Stimulated activated CD8-positive, alpha-beta memory T cell treated with anti-CD3 and anti-CD28 coated beads, Interleukin-7, amount 100 ng/mL, for 1 hour (primary cell): ENCODE measurements at places on chromosomes 16 and 17.

GRCh38 chr16:22318690-22319358, 21.6 kb downstream of the POLR3E start:
- DNase-seq: peak; percentile 31

GRCh38 chr17:49527927-49528651, 33.0 kb downstream of the NGFR start:
- DNase-seq: no peak

GRCh38 chr17:72602517-72603419, 481.9 kb downstream of the SOX9 start:
- no peak for DNase-seq

GRCh38 chr17:77418609-77419008, 277.8 kb downstream of the SEC14L1 start:
- DNase-seq: no peak

DNA sequence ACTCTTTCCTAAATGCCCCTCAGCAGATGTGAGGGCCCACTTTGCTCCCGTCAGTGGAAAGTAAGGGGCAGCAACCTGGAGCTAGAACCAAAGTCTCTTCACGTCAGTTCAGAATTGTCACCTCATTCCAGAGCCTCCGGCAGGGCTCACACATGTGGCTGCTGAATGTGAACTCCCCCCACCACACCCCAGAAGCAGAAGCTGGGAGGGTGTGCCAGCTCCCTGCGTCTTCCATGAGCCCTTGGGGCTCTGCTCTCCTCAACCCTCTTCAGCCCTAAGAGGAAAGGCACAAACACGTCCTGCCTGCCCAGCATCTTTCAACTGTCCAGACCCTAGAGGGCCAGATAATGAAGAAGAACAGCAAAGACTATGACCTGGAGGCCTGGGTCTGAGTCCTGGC, 105.3 kb downstream of the SALL1 start:
- DNase-seq: no peak

DNA sequence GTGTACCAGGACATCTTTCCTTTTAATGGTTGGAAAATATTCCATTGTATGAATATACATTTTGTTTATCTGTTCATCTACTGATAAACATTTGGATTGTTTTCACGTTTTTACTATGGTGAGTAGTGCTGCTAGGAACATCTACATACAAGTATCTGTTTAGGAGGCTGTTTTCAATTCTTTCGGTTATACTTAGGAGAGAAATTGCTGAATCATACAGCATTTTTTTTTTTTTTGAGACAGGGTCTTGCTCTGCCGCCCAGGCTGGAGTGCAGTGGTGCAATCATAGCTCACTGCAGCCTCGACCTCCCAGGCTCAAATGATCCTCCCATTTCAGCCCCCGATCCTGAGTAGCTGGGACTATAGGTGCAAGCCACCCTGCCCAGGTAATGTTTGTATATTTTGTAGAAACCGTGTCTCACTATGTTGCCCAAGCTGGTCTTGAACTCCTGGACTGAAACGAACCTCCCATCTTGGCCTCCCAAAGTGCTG, 122.9 kb downstream of the CRLF3 start:
- no peak for DNase-seq

DNA sequence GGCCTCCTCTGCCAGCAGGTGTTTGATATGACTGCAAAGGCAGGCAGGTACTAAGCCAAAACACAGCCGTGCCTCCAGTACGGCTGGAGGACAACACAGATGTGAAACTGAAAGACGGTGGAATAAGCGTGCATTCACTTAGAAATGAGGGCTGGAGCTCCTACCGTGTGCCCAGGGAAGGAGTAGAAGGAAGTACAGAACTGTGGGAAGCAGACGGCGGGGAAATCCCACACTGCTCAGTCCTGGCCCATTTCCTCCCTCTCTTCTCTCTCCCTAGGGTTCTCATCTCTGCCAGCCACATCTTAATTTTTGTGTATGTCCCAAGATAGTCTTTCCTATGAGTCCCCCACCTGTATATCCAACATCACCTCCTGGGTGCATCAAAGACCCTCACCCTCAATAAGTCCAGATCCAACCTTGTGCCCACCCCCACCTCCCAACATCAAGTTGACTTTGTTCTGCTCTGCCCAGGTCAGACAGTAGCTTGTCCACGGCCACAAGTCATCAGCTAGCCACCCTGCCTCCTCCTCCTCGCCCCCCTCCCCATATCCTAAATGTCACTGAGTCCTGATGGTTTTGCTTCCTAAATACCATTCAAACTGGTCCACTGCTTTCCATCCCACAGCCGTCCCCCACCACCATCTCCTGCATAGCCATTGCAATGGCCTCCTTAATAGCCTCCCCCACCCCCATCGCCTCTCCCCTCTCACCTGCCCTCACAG, 77.1 kb upstream of the RPL38 start:
- no peak for DNase-seq

DNA sequence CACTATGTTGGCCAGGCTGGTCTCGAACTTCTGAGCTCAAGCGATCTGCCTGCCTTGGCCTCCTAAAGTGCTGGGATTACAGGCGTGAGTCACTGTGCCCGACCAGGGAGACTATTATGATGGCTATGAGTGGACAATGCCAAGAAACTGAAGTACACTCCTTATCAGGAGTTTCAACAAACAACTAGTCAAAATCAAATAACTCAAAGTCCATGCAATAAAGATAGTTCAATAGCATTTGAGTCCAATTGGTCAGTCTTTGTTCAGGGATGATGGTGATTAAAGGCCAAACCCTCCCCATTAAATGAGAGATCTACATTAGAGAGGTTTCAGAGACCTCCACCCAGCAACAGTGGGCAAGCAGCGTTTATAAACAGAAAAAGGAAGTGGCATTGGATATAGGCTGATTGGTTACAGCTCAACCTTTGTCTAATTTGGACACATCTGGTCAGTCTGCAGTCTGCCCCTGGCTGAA, 8.0 kb downstream of the CHST5 start:
- DNase-seq: no peak

DNA sequence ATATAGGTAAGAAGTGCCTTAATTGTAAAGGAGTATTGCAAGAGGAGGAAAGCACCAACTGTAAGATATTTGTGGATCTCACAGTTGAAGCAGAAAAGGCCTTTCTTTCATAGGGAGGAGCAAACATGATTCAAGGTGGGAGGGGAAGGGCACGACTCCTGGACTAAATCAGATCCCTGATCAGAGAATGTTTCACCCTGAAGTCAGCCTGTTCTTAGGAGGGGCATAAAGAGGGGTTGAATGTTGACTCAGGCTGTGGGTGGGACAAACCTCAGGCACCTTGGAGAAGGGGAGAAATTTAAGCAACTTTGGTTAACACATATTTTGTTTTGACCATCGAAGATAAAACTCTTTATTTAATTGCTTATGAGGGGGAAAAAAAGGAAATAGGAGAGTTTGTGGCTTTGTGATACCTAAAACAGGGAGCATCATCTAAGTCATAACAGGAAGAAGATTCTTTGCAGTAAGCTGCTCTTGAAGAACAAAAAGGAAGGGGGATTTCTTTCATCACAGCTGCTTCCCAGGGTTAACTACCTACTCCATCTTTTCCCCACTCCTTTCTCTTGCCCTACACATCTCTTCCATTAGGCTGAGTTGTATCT, 158.6 kb upstream of the ZNF267 start:
- no peak for DNase-seq

DNA sequence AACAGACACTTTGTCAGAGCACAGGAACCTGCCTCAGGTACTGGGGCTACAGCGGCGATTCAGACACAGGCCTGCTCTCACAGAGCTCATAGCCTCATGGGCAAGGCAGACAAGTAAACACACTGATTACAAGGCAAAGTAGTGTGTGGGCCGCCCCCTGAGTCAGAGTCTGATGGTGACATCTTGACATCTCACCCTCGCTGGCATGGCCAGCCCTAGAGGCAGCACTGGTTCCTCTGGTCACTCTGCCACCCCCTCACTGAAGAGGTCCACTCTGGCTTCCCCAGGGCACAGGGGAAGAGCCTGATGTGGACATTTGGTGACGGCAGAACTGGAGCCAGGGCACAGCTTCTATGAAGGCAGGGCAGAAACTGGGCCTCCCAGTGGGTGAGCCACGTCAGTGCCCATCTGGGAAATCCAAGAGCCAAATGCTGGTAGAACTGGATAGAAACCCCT, 32.9 kb upstream of the TOB1 start:
- no peak for DNase-seq

DNA sequence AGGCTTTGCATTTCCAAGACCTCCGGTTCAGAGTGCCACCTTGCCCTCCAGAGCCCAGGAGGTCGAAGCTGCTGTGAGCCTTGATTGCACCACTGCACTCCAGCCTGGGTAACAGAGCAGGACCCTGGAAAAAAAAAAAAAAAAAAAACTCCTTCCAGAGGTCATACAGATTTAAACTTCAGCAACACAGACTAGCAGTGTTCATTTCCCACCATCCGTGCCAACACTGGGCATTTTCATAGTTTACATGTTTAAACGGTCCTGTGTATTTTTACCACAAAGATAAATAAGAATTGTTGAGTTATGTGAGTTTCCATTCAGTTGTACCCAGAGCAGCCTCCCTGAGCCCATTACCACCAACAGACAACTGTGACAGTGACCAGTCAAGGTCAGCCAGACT, 50.4 kb downstream of the ZDHHC7 start:
- DNase-seq: no peak

- DNase-seq: no peak
Observed at GRCh38 chr17:61444831-61445230, 7.4 kb upstream of the TBX4 start.

GRCh38 chr17:63550817-63551639, 751 bp downstream of the DCAF7 start:
- no peak for DNase-seq

DNA sequence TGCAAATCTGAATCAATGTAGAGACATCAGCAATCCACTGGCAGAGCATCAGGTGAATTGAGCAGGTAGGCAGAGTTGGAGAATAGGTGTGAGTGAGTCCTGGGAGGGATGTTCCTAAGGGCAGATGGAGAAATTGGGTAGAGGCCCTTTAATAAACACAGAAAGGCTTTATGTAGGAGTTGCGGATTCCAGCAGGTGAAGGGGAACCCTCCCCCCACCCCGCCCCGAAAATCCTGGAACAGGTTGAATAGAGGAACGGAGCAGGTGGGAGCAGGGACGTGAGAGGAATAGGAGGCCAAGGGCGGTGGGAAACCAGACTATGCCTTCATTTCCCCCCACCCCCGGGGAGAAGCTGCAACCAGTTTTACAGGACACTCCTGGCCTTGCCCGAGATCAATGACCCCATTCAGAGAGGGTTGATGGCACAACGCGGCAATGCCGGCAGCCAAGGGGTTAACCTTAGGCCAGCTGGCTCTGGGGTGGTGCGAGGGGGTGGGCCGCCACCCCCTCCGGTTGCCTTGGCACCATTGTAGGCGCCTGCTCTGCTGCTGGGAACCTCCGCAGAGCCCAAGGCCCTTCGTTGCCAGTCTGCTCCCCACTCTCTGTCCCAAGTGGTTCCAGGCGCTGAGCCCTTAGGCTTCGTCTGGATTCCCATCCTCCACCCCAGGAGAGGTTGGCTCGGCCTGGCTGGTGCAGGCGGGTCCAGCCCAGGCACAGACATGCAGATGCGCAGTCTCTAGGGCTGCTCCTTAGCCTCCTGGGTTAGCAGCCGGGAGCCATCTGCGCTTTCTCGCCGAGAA, 814 bp upstream of the RUNDC3A start:
- DNase-seq: no peak

DNA sequence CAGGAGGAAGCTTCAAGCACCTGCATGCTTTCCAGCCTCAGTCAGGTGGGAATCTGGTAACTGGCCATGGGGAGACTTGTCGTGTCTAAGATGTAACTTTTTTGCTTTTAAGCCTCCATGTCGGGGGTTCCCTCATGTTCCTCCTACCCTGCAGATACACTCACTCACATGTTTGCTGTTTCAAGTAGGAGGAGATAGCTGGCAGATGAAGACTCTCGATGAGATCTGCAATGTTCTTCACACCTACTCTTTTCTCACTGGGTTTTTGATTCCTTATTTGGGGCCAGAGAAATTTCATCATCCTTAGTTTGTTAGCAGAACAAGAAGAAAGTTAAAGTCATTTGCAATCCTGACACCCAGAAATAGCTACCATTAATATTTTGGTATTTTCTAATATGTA, 24.7 kb downstream of the UTP4 start:
- DNase-seq: no peak

DNA sequence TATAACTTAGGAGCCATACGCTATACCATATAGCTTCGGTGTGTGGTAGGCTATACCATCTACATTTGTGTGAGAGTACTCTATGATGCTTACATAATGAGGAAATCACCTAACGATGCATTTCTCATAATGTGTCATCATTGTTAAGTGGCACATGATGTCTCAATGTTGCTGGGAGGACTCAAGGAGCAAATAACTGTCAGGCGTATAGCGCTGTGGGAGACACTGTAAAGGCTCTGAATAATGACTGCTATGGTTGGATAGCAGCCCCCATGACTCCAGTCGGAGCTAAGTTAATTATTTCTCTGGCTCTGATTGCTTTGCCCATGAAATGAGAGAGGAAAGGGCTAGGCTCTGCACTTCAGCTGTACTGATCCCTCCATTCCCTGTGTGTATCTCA, 197.2 kb downstream of the RGS9 start:
- no peak for DNase-seq

DNA sequence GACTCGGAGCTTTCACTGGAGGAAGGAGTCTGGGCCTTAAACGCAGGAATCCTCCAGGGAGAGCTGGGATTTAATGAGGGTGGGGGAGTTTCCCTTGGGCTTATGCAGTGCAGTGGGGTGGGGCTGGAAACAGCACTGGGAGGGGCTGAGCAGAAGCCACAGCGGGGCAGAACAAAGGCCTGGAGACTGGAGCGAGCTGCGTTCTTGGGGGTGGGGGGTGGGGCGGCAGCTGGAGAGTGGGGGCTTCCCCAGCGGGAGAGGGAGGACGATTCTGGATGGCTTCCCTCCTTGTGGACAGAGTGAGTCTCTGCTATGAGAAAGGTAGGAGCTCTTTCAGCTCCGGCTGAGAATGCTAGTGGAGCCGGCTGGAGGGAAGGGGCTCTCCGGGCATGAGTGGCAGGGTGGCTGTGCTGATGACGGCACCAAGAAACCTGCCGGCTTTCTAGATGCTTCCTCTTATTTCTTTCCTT, 406.0 kb downstream of the SEC14L1 start:
- no peak for DNase-seq

DNA sequence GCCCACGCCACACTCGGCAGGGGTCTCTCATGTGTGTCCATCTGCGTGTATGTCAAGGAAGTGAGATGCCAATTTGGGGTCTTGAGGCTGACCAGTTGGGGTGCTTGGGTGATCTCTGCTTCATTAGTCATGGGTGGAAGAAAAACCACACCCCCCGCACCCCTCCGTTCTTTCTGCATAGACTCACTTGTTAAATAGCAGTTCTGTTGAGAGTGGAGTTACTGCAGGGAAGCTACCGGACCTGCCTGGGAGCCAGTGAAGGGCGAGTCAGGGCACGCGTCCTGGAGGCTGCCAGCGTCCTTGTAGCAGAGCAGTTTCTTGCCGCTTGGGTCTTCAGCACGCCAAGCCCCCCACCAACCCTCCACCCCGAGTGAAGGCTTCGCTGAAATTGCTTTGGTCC, 8.5 kb downstream of the SNN start:
- DNase-seq: no peak
